ENCODE measurements at places on chromosomes 6 and 20. TPM values are rescaled to one million over a fixed set of nuclear protein-coding genes. Genes with fewer than 3 reads are reported as not detected.

- H3K27ac ChIP-seq = no peak overlapping the region
- DNase-seq = no peak
- H3K4me1 ChIP-seq = peaks cover 4% of the 10 kb centered on the region
- H3K27me3 ChIP-seq = no peaks in the 10 kb centered on the region
Measured at GRCh38 chr6:113719545-113719944, 137.6 kb upstream of the MARCKS start.

DNA sequence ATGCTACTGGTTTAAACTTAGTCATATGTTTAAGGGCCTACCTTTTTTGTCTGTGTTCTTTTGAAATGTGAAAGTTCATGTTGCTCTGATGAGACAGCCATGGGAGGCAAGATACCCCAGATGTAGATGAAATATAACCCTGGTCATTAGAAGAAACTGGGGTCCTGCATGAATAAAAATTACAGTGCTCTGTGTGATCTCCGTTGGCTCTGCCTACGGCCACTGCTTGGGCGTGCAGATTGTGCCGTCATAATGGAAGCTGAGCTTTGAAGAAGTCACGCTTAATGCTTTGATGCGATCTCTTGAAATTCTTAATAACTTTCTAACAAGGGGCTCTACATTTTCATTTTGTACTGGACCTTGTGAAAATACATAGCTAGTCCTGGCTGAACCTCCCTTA is at the start of gene TAAR2:
TSS of gene TAAR2 (minus strand) at position 101 of the 400 bp plus-strand sequence. CDS start at position 101, 0 bp downstream.
- no peak for DNase-seq
- no peak within 1 kb of the TSS for H3K27ac ChIP-seq
- no peak within 1 kb of the TSS for H3K4me3 ChIP-seq
- H3K27me3 ChIP-seq = no peaks in the 10 kb centered on the region
- no peaks in the 10 kb centered on the region for H3K36me3 ChIP-seq

GRCh38 chr6:43200541-43200940 is 18.5 kb downstream of the CUL9 start:
- no peaks in the 10 kb centered on the region for H3K27me3 ChIP-seq
- H3K27ac ChIP-seq = no peak overlapping the region
- DNase-seq = no peak
- H3K36me3 ChIP-seq = peaks cover 69% of the 10 kb centered on the region

Gene HLA-F
- total RNA-seq = 75.0 TPM

DNA sequence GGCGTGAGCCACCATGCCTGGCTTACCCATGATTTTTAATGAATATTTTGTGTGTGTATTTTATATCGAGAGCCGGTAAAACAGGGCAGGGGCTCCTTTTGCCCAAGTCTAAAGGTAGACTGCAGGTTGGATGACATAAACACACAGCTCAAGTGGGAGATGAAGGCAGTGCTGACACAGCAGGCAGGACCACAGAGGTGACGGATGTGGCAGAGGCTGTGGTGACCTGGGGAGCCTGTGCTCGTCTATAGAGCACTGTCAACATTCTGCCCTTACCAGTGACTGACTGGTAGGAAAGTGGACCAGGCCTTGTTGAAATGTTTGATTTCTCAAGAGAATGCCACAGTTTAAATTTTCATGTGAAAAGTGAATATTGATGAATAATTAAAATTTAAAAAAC is 137.5 kb downstream of the ZFP64 start:
- no peaks in the 10 kb centered on the region for H3K27me3 ChIP-seq
- no peak overlapping the region for H3K4me3 ChIP-seq
- H3K27ac ChIP-seq = no peak overlapping the region
- no peaks in the 10 kb centered on the region for H3K4me1 ChIP-seq
- DNase-seq = no peak

GRCh38 chr6:35359744-35360348 is 17.5 kb downstream of the PPARD start:
- no peaks in the 10 kb centered on the region for H3K27me3 ChIP-seq
- no peak overlapping the region for H3K4me3 ChIP-seq
- H3K36me3 ChIP-seq = peaks cover 3% of the 10 kb centered on the region
- no peak overlapping the region for H3K27ac ChIP-seq

Gene TMEM14A
- total RNA-seq = 11.9 TPM

DNA sequence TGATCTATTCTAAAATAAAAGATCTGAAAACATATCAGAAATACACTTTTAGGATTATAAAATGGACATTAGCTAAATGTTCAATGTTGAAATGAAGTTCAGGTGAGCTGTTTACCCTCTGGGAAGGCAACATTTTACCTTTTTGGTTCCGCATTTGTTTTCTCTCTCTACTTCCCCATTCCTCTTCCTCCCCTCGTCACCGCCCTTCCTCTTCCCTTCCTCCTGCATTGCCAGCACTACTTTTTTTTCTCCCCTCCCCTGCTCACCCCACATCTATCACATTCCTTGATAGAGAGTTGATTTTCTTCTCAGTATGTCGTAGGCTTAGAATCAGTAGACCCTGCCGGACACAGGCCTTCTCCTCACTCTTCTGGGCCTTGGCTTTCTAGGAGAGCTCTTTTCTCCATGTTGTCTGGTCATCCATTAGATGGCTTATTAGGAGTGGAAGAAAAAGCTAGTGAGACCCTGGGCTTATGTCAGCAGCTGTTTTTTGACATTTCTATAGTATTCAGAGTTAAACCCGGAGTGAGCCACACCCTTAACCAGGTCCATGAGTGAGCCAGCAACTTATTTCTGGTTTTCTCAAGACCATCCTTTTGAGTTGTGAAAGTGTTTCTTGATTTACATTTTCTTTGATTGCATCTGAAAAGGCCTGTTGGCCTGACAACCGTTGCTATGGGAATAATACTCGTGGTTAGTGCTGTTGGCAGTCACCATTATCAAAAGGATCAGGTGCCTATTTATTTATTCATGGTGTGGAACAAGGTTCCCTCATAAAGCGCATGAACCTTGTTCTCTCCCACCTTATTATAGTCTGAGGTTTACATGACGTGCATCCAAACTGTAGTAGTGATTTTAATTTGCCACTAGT is 90.9 kb downstream of the DTD1 start:
- no peaks in the 10 kb centered on the region for H3K27me3 ChIP-seq
- H3K4me1 ChIP-seq = no peaks in the 10 kb centered on the region
- no peak overlapping the region for H3K4me3 ChIP-seq

GRCh38 chr20:57987659-57988058 is 240.8 kb downstream of the ANKRD60 start:
- no peak overlapping the region for H3K4me3 ChIP-seq
- no peak for DNase-seq
- H3K27ac ChIP-seq = no peak overlapping the region
- H3K4me1 ChIP-seq = peaks cover 7% of the 10 kb centered on the region
- H3K27me3 ChIP-seq = no peaks in the 10 kb centered on the region

GRCh38 chr20:47922269-47922668 is 137.0 kb upstream of the SULF2 start:
- H3K4me3 ChIP-seq = no peak overlapping the region
- no peaks in the 10 kb centered on the region for H3K36me3 ChIP-seq
- DNase-seq = no peak
- H3K27ac ChIP-seq = no peak overlapping the region
- no peaks in the 10 kb centered on the region for H3K4me1 ChIP-seq
- H3K27me3 ChIP-seq = no peaks in the 10 kb centered on the region

DNA sequence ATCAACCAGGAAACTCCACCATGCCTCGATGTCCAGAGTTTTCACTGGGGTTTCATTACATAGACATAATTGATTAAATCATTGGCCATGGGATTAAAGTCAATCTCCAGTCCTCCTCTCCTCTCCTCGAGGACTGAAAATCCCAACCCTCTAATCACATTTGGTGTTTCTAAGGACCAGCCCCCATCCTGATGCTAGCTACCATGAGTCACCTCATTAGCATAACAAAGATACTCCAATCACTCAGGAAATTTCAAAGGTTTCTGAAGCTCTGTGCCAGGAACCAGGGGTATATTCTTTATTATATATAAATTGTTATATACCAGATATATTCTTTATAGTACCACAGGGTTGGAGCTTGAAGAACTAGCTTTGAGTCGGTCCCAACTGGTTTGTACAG is 212.9 kb upstream of the PRND start:
- H3K4me1 ChIP-seq = no peaks in the 10 kb centered on the region
- DNase-seq = no peak
- H3K36me3 ChIP-seq = no peaks in the 10 kb centered on the region
- no peak overlapping the region for H3K4me3 ChIP-seq

Gene TMEM217
- total RNA-seq = not detected

Gene IP6K3
- total RNA-seq = not detected

Gene SPDEF
- total RNA-seq = not detected

Gene KCNK15
- 62.6 TPM for total RNA-seq

DNA sequence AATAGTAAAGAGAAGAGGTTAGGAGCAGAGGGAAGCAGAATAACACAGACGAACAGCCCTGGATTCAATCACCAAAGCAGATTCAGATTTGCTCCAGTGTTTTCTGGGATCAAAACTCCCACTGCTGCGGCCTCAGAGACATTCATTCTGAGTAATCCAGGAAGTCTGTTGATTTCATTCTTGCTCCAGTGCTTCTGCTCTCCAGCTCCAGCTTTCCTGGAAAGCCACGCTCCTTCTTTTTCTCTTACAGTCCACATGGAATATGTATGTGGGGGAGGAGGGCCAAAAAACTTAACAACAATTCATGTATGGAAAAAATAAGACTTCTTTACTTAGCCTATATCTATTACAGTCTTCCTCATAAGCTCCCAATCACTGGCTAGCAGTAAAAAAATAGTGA is 26.4 kb upstream of the UST start:
- peak overlapping the region; percentile 50 for H3K27ac ChIP-seq
- no peaks in the 10 kb centered on the region for H3K27me3 ChIP-seq
- H3K4me3 ChIP-seq = no peak overlapping the region
- no peaks in the 10 kb centered on the region for H3K36me3 ChIP-seq

- H3K27ac ChIP-seq = no peak overlapping the region
- no peaks in the 10 kb centered on the region for H3K36me3 ChIP-seq
- DNase-seq = no peak
- no peak overlapping the region for H3K4me3 ChIP-seq
- H3K4me1 ChIP-seq = no peaks in the 10 kb centered on the region
Measured at GRCh38 chr20:53635221-53635620, 41.6 kb upstream of the ZNF217 start.

- H3K4me1 ChIP-seq = no peaks in the 10 kb centered on the region
- DNase-seq = no peak
- H3K36me3 ChIP-seq = no peaks in the 10 kb centered on the region
- no peaks in the 10 kb centered on the region for H3K27me3 ChIP-seq
Measured at GRCh38 chr6:378958-379409, 12.6 kb upstream of the IRF4 start.

- H3K36me3 ChIP-seq = no peaks in the 10 kb centered on the region
- peaks cover 10% of the 10 kb centered on the region for H3K4me1 ChIP-seq
- no peak for DNase-seq
- H3K4me3 ChIP-seq = no peak overlapping the region
- H3K27ac ChIP-seq = no peak overlapping the region
- H3K27me3 ChIP-seq = no peaks in the 10 kb centered on the region
Measured at GRCh38 chr20:38302786-38303185, 1.2 kb upstream of the BPI start.

- H3K27me3 ChIP-seq = no peaks in the 10 kb centered on the region
- H3K4me1 ChIP-seq = peaks cover 46% of the 10 kb centered on the region
- peak overlapping the region; percentile 91 for H3K27ac ChIP-seq
- no peak overlapping the region for H3K4me3 ChIP-seq
- DNase-seq = no peak
Measured at GRCh38 chr6:156826290-156826955, 49.2 kb downstream of the ARID1B start.

Gene VSX1
- not detected for total RNA-seq

- no peak overlapping the region for H3K27ac ChIP-seq
- no peak overlapping the region for H3K4me3 ChIP-seq
- no peak for DNase-seq
- H3K27me3 ChIP-seq = no peaks in the 10 kb centered on the region
- H3K36me3 ChIP-seq = no peaks in the 10 kb centered on the region
- H3K4me1 ChIP-seq = no peaks in the 10 kb centered on the region
Measured at GRCh38 chr6:46972531-46972930, 50.8 kb upstream of the ADGRF5 start.

Gene LRRC73
- total RNA-seq = not detected

DNA sequence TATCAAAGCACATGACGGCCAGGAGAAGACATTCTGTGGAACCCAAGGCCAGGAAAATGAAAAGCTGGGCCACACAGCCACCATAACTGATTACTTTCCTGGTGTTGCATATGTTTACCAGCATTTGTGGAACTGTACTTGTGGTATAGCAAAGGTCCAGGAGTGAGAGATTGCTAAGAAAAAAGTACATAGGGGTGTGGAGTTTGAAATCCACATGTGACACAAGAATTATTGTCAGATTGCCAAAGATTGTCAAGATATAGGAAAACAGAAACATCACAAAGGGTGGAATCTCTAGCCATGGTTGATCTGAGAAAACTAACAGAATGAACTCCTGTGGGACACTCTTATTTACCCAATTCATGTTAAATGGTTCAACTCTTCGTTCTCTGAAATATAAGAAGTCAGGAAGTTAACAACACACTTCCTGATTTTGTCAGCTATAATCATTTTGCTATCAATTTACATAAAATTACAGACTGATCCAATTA is at the start of gene OR2B2:
TSS of gene OR2B2 (minus strand) at position 441 of the 491 bp plus-strand sequence. CDS start at position 364, 77 bp downstream.
- DNase-seq = no peak
- no peaks in the 10 kb centered on the region for H3K4me1 ChIP-seq
- H3K4me3 ChIP-seq = no peak within 1 kb of the TSS
- H3K36me3 ChIP-seq = no peaks in the 10 kb centered on the region

- no peak overlapping the region for H3K4me3 ChIP-seq
- H3K36me3 ChIP-seq = no peaks in the 10 kb centered on the region
- no peak overlapping the region for H3K27ac ChIP-seq
- no peak for DNase-seq
- H3K4me1 ChIP-seq = peaks cover 3% of the 10 kb centered on the region
Measured at GRCh38 chr20:50717974-50718761, 13.2 kb upstream of the PARD6B start.

DNA sequence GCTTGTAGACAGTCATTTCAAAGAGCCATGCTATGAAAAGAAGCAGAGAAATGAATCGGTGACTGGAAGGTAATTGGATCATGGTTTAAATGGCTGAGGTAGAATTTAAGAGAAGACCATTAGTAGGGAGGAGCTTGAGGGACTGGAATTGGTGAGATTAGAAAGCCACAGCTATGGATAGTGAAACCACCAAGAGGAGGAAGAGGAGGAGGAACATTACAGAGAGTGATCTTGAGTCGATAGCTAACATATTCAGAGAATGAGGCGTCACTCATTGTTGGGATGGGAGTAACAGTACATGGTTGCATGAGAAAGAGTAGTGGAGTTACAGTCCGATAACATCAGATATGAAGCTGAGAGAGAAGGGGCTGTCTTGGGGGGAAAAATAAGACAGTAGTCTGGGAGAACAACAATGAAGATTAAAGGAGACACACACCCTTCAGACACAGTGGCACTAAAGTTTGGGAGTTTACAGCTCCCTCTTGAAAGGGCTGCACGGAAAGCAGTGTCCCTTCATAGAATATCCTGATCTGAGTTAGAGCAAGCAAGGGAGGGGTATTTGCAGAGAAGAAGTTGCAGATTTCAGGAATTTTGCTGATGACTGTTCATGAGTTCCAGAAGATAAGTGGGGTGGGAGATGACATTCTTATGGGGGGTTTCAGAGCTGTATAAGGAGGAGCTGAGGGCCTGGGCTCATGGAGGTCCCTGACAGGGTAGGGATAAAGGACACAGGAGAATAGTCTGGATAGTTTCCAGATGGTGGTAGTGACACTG is 15.1 kb upstream of the LAMP5 start:
- H3K36me3 ChIP-seq = no peaks in the 10 kb centered on the region
- H3K27me3 ChIP-seq = no peaks in the 10 kb centered on the region
- no peak for DNase-seq
